Gastrocnemius medialis (tissue), 4 donors: ENCODE measurements at places on chromosomes 6 and 20.

- DNase-seq: no peak
These were observed 11.0 kb upstream of the HINT3 start for GRCh38 chr6:125945378-125946141.

DNA sequence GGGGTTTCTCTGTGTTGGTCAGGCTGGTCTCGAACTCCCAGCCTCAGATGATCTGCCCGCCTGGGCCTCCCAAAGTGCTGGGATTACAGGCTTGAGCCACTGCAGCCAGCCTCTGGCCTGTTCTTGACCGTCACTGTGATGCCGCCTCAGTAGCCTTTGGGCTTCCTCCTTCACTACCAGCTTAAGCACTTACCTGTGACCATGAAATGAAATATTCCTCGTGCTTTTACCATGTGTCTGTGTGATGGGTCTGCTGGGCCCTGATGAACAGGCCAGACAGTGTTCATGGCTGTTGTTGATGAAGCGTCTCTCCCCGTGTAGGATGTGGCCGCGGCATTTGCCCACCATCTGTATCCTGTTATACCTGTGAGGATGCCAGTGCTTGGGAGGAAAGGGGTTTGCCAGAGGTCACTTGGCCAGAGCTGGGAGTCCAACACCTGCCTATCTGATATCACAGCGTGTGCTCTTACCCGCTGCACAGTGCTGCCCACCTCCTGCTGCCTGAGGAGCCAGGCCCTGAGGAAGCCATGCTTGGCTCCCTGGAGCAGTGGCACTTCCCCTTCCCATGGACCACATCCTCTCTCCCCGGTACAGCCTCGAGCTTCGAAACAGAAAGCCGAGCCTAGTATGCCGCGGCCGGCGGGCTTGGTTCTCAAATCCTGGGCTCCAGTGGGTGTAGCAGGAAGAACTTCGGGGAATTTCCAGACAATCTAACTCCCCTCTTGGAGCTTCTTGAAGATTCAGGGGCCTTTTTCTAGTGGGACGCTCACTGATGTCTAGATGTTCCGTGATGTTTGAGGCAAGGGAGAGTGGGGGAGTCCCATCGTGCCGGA, 167.9 kb downstream of the ZDHHC14 start:
- no peak for DNase-seq

- DNase-seq: no peak
These were observed 13.7 kb downstream of the HRH3 start for GRCh38 chr20:62206388-62206775.

- no peak for DNase-seq
These were observed 19.6 kb upstream of the SYNCRIP start for GRCh38 chr6:85662251-85662650.

DNA sequence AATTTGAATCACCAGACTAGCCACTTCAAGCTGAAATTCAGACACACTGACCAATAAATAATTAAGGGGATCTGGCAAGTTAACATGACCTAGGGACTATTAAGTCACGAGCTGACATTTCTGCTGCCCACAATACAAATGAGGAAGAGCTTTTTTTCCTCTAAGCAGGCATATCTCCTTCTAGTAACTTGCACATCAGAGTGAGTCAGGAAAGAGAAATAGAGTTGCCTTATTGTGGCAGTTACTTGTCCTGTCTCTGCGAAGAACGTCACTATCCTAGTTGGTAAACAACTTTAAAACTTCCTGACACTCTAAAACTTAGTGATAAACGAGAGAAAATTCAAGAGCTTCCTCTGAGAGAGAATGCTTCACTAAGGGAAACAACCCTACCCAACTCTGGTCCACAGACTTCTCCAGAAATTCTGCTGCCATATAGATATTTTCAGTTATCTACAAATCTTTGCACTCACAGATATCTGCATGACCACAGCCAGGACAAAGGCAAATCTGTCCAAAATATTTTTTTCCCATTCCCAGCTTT, 4.2 kb downstream of the PLA2G7 start:
- DNase-seq: no peak

DNA sequence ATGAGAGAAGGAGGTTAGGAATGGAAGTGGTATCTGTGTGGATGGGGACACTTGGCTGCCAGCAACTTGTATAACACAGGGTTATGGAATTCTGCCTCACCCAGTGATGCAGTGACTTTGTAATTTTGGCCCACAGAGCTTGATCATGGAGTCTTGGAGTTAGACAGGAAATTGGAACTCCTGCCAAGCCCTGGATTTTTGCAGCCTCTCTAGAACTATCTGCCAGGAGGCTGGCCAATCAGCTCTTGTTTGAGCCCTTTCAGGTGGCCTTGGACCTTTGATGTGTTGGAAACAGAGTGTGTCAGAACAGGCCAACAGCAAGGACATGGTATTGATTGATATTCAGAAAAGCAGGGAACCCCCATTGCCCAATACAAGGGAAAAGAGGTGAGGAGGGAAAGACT, 157.7 kb upstream of the GGTLC1 start:
- DNase-seq: no peak

GRCh38 chr6:141700819-141701218, 431.9 kb upstream of the GJE1 start:
- no peak for DNase-seq

- DNase-seq: no peak
These were observed 9.8 kb upstream of the TPBG start for GRCh38 chr6:82353848-82354247.

DNA sequence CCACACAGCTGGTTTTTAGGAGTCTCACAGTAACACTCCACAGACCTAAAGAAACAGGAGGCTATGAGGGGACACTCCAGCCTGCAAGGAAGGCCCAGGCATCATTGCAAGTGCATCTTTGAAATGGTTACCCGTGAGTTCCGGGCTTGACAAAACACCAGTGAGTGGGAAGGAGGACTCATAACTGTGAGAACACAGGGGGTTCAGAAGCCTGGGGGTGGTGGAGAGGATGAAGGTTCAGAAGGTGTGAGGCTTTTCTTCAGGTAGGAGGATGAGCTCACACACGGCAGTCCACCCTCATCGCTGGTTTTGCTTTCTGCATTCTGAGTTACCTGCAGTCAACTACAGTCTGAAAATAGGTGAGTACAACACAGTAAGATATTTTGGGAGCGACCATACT, 39.9 kb downstream of the MAP7 start:
- DNase-seq: no peak
